ENCODE measurements at places on chromosomes 12 and 14.

- peak; percentile 85 for DNase-seq
These were observed 1392.4 kb upstream of the TMEM132C start for GRCh38 chr12:126874427-126875026.

DNA sequence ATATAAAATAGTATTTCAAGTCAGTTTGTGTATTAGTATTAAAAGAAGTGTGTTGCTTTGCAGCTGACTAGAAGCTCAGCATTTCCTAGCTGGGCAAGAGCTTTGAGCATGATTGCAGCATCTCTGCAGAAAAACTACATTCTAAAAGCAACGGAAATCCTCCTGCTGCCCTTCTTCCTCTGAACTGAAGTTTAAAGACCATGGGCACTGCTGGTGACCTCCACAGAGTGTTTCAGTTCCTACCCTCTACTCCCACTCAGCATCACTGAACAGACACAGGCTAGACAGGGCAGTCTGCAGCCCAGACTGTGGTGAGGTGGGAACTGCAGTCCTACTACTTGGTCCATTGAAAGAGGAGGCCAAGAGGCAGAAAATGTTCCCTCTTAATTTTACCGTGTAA is 59.0 kb downstream of the FAR2 start:
- no peak for DNase-seq

GRCh38 chr12:117155278-117156060 is 34.8 kb downstream of the FBXO21 start:
- DNase-seq: peak; percentile 97

DNA sequence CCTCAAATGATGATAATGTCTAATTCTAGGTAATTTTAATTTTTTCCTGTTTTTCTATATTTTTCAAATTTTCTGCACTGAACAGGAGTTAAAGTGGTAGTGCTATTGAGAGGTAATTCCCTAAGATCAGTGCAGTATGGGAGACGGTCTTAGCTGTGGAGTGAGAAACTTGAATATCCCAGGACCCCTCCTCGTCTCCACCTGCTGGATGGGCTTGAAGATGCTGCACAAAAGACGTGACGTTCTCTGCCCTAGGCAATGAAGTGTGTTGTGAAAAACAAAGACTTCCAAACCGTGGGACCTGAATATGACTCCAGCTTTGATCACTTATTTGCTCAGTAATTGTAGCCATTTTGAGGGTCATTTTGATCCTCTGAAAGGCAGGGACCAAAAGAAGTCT is 298.1 kb downstream of the VRK1 start:
- no peak for DNase-seq

DNA sequence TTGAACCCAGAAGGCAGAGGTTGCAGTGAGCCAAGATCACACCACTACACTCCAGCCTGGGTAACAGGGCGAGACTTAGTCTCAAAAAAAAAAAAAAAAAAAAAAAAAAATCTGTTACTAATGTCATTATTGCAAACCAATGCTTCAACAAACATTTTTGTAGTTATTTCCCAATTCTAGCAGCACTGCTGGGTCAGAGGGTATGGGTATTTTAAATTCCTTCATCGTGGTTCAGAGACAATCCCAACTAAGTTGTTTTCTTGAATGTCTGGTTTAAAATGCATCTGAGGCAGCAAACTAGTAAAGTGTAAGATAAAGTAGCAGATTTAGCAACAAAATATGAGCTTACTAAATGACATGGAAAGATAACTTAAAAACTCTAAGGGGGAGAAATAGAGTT is 65.6 kb downstream of the FERMT2 start:
- DNase-seq: no peak

- no peak for DNase-seq
These were observed 102.6 kb upstream of the SLCO1C1 start for GRCh38 chr12:20592556-20592955.

DNA sequence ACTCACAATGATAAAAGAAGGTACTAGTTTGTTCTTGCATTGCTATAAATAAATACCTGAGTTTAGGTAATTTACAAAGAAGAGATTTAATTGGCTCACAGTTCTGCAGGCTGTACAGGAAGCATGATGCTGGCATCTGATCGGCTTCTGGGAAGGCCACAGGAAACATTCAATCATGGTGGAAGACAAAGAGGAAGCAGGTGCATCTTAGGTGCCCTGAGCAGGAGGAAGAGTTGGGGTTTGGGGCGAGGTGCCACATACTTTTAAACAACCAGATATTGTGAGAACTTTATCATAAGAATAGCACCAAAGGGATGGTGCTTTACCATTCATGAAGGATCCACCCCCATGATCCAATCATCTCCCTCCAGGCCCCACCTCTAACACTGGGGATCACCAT is 752.6 kb upstream of the FLRT2 start:
- no peak for DNase-seq

- no peak for DNase-seq
These were observed 6.3 kb upstream of the ATG14 start for GRCh38 chr14:55417955-55418354.

GRCh38 chr12:131701705-131702572 is 9.0 kb upstream of the SFSWAP start:
- DNase-seq: no peak

DNA sequence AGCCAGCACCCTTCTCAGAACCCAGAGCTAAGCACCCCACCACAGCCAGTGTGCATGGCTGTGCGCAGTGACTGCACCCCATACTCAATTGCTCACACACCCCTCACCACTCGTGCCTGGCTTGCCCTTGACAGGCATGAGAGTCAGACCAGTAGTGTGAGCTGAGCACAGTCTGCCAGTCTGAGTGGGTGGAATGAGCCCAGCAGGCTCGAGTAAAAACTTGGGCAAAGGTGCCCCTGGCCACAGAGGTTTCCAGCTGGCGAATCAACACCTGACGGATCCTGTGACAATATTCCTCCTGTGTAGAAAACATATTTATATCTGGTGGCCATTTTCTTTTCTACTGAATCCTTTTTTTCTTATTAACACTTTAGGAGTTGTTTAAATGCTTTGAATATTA is 202.5 kb downstream of the TMEM117 start:
- DNase-seq: no peak

- peak; percentile 69 for DNase-seq
These were observed 1929.9 kb upstream of the SEL1L start for GRCh38 chr14:83463500-83464098.

GRCh38 chr12:16325426-16325825 is 22.0 kb upstream of the MGST1 start:
- no peak for DNase-seq

DNA sequence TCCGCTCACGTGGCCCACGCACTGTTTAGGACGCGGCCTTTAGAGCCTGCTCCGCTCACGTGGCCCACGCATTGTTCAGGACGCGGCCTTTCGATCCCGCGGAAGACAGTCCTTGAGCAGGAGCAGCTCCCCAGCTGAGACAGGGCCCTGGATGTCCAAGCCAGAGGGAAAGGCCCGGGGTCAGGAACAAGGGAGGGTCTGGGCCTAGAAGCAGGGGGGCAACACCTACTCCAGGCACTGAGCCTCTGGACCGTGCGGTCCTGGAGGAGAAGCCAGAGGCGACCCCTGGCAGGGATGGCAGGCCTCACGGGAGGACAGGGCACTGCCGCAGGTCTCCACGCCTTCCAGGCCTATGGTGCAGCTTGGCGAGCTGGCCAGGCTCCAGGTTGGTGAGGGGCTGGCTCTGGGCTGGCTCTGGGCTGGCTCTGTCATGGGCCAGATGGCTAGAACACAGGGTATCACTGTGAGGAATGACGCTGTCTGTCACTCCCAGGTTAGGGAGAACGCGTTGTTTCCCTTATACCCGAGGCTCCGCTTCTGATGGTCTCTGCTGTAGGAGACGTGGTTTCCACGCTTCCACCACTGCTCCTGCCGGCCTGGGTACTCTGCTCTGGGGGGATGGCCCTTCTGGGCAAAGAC is 341.7 kb downstream of the TMEM121 start:
- DNase-seq: peak; percentile 1

DNA sequence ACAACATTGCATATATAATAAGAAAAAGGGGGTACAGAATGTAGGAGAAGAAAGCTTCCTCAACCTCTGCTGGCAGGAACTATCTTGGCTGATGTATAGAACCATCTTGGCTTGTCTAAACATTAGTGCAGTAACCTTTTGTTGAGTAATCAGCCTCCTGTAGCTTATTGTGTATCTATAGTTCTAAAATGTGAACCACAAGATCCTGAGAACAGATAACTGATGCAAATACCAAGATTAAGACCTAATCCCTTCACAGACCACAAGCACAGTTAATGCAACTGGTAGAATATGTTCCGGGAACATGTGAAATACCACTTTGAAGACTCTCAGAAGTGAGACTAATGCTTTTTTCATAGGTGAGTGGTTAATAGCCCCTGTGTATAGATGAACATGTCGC is 50.7 kb upstream of the KCNC2 start:
- DNase-seq: no peak

DNA sequence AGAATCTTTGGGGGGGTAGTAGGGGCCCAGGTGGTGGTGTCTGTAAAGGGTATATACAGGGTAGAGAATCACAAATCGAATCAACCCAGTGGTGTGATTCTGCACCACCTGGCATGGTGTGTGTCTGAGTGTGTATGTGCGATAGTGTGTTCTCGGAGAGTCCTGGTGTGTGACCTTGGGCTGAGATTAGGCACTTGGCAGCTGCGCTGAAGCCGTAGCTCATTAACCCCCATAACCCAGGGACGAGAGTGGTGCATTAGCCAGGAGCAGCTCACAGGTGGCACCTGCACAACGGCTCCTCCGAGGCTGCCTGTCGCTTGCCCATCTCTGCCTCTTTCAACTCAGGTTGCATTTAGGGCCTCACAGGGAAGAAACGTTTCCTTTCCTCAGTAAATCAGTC is 15.6 kb upstream of the TESC start:
- no peak for DNase-seq

DNA sequence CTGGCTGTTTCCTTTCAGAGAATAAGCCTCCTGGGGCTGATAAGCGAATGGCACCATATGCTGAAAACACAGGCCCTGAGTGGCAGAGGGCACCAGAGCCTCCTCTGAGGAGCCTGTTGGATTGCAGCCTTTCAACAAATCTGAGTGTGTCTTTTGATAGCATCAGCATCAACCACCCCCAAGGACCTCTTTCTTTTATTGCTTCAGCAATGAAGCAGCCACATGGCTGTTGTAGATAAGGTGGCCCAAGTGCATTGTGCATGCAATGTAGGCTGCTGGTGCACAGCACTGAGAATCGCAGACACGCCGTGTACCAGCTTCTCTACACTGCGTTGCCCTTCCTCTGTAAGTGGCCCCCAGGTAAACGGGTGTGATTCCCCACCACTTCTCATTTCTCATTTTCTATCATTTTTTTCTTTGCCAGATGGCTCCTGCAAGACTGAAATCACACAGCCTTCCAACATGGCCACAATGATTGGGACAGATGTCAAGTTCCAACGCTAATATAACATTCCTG is 191.7 kb downstream of the DAD1 start:
- DNase-seq: no peak

GRCh38 chr12:57278465-57279381 is 27.7 kb upstream of the STAC3 start:
- DNase-seq: no peak

DNA sequence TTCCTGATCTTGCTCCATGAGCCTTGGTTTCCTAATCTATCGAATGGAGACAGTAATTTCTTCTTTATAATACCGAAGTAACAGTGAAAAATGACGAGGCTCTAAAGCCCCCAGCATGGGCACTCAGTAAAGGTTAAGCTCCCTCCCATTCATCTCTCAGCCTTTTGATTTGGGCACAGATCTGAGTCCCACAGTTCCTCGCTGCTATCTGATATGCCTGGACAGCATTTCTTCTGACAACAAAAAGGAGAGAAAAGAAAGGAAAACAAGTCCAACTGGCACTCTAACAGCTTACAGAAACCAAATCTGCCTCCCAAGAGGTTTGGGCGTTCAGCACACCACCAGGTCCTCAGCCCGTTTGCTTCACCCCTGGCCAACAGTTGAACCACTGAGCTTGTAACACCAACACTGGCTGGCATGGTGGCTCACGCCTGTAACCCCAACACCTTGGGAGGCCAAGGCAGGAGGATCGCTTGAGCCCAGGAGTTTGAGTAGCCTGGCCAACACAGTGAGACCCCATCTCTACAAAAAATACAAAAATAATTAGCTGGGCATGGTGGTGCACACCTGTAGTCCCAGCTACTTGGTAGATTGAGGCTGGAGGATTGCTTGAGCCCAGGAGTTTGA is 19.5 kb downstream of the CCDC88C start:
- no peak for DNase-seq

- DNase-seq: no peak
These were observed 50.3 kb downstream of the IFT81 start for GRCh38 chr12:110174373-110174996.

- DNase-seq: no peak
These were observed 7.3 kb upstream of the MYO1A start for GRCh38 chr12:57057067-57057751.

DNA sequence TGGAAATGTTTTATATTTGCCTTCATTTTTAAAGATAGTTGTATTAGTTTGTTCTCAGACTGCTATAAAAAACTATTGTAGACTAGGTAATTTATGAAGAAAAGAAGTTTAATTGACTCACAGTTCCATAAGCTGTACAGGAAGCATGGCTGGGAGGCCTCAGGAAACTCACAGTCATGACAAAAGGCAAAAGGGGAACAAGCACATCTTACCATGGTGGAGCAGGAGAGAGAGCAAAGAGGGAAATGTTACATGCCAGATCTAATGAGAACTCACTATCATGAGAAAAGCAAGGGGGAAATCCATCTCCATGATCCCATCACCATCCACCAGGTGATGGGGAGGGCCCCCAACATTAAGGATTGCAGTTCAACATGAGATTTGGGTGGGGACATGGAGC is 35.5 kb upstream of the UNC79 start:
- DNase-seq: no peak

DNA sequence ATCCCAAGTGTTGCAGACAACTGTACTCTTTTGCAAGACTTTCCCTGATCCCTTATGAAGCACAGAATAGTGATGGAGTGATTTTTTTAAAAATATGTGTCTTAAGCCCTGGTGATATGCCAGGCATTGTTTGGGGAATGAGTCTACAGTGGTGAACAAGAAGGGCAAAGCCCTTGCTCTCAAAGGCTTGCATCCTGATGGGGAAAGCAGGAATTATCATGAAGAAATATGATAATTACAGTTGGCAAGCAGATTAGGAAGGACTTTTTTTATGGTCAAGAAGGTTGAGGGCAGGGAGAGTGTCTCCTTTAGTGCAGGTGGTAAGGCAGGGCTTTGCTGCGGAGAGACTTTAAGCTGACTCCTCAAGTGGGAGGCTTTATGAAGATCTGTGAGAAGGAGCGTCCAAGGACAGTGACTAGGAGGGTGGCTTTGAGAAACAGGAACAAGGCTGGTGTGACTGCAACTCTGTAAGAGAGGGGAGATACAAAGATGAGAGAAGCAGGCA is 100.2 kb downstream of the SYNE2 start:
- DNase-seq: peak; percentile 34

GRCh38 chr12:1474041-1474573 is 120.3 kb downstream of the FBXL14 start:
- DNase-seq: no peak

GRCh38 chr12:52630008-52630500 is 11.7 kb upstream of the KRT73 start:
- no peak for DNase-seq
